ENCODE measurements at places on chromosomes 2 and 18.
A peak's percentile ranks its signal among the peaks of the same experiment; 100 is the strongest.

DNA sequence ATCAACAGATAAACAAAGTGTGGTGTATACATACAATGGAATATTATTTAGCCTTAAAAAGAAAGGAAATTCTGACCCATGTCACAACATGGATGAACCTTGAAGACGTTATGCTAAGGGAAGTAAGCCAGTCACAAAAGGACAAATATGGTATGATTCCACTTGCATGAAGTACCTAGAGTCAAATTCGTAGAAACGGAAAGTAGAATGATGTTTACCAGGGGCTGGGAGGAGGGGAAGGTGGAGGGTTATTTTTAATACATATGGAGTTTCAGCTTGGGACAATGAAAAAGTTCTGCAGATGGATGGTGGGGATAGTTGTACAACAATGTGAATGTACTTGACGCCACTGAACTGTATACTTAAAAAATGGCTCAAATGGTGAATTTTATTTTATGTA lies 3.3 kb upstream of the DES start:
- DNase-seq, result no peak

DNA sequence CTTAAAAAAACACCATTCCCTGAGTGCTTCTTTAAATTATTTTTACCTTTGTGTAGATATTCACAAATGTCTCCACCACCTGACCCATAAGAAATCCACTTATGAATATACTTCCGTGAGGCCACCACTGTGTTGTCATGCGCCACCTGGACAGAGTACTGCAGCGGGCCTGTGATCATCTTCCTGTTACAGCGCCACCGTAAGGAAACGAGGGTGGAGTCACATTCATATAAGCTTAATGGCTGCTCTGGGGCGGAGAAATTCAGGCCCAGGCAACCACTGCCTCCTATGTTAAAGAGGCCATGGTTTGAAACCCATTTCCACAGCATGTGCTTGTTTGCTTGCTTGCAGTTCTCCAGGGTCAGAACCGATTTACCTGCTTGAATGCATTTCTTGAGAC lies 17.7 kb downstream of the PLA2R1 start:
- DNase-seq, result no peak

- DNase-seq, result no peak
Measured at GRCh38 chr2:106185475-106186184, 8.5 kb downstream of the UXS1 start.

GRCh38 chr2:219072741-219073250 lies 12.1 kb upstream of the IHH start:
- DNase-seq, result no peak

- no peak for DNase-seq
Measured at GRCh38 chr2:29147963-29148362, 32.7 kb downstream of the CLIP4 start.

DNA sequence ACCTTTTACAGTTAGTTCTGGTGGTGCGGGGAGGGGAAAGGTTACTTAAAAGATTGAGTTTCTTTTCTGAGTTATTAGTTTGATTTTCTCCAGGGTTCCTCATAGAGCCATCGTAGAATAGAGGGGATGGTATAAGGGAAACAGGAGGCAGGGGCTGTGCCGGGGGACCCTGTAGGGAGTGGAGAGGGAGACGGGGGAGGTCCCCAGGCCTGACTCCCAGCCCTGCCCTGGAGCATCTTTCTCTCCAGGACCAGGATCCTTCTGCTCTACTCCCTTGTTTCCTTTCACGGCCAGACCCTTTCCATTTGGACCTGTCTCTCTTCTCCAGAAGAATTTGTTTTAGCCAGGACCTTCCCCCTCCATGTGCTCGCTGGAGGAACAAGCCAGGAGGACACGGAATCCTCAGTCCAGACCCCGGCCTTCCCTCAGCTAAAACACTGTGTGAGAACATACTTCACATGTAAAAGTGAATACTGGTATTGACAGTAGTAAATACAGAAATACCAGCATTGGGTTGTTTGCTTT lies 35.4 kb downstream of the DGKD start:
- DNase-seq, result no peak

- DNase-seq, result no peak
Measured at GRCh38 chr18:80169607-80170006, 60.5 kb downstream of the ADNP2 start.

DNA sequence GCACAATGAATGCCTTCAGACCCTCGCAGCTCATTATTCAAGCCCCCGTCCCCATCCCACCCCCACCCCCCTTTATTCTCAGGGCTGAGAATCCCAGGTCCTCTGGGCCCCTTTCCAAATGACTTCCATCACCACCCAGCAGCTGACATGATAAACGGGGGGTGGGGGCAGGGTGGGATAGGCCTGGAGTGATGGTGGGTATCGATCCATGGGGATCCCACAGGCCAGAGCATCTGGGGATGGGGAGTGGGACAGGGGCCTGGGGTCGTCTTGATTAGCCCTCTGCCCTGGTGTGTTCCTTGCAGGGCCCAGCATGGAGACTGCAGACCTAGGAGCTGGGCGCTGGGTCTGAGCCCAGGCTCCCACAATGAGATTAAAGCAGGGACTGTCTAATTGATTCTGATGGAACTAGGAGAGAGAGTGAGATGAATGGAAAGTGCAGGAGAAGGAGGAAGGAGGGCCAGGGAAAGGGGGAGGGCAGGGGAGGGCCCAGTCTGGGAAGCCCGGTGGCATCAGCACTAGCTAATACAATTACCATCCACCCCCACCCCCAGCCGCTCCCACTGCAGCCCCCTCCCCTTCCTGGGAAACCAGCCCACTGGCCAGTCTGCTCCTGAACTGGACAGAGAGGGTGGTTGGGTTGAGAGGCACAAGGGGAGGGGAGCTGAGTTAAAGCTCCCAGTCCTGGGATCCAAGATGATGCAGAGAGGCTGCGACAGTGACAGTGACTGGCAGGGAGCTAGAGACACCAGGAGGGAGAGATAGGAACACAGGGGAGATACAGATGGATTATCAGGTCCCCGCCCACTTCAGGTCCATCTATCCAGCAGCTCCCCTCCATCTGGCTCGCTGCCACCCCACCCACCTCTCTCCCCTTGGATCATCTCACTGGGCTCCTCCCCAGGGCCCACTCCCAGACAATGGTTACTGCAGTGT lies 13.1 kb upstream of the TNS1 start:
- no peak for DNase-seq

- DNase-seq, result no peak
Measured at GRCh38 chr2:204046145-204046544, 109.6 kb downstream of the ICOS start.

DNA sequence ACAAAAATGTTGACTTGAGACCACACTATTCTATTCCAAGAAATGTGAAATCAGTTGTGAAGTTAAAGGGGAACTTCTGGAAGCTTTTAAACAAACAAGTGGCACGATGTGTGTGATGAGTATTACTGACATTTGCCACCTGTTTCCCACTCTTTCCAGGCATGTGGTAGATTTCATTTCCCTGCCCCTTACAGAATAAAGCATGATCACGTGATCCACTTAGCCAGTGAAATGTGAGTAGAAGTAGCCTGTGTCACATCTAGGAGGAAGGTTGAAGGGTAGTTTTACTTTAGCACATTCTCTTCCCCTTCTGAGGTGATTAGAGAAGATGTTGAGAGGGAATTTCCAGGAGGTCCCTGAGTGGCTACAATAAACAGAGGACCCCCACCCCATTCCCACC lies 3.8 kb downstream of the COL4A4 start:
- DNase-seq, result no peak

DNA sequence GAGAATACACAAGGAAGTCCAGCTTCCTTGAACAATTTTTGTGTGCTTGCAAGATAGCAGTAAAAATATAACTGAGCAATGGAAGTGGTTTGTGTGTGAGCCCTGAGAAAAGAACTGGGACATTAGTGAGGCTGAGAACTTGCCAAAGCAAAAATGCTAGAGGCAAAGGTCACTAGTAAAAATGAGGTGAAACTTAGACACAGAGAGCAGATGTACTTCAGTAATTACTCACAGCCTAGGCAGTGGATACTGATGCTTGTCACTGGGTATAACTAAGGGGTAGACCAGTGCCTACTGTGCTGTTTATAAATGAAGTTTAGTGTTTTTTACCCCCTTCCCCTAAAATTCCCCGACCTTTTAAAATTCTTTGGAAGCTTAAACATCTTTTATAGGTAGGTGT lies 450.1 kb downstream of the LPIN1 start:
- DNase-seq, result no peak

DNA sequence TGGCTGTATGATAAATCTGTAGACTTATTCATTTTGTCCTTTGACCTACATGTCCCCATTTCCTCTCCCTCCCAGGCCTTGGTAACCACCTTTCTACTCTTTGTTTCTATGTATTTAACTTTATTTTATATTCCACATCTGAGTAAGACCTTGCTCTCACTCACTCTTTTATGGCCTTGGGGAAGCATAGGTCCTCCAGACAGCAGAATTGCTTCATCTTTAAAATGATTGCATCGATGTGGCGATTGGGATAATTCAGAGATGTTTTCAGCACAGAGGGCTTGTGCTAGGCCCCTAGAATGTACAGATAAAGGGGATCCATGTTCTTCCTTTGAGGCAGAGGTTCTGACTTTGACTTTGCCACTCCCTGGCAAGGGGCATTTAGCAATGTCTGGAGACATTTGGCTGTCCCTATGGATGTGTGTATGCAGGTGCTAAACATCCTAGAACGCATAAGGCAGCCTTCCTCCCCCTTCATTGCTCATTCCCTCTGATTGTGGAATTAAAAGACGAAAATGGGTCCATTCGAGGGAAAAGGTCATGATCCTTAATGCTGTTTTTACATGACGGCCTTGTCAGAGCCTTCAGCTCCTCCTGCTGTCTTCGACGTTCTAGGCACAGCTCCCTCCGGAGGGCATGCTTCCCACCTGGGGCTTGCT lies 1.2 kb upstream of the GPR39 start:
- no peak for DNase-seq

DNA sequence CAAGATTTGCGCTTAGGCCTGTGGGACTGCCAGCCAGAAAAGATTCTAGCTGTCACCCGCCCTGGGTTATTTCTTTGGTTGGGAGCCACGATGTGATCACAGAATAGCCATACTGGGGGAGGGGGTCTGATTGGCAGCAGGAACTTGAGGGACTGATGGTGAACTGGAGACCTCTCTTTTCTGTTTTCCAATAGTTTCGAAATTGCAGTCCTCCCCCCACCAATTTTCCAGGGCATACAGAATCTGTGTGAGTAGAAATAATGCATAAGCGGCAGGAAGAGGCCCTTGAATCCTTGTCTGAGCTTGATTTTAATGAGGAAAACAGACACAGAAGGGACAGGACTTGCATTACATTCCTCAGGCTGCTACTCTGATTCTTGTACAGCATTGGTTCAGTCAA lies 2.2 kb upstream of the POLR2D start:
- no peak for DNase-seq

DNA sequence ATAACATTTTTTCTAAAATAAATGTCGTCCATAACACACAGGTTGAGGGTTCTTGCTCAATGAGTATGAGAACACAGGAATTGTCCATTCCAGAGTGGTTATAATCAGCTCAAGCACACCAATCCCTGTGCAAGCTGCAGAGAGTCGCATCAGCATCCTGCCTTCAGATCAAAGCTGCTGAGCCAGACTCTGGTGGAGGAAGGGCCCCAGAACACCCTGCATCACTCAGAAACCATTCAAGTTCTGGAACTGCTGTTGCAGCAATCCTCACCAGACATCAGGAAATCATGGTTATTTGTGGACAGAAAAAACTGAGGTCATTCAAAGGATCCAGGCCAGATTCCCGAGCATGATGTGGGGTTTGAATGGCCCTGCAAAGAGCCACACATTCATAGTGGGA lies 44.5 kb downstream of the DNER start:
- DNase-seq, result no peak

DNA sequence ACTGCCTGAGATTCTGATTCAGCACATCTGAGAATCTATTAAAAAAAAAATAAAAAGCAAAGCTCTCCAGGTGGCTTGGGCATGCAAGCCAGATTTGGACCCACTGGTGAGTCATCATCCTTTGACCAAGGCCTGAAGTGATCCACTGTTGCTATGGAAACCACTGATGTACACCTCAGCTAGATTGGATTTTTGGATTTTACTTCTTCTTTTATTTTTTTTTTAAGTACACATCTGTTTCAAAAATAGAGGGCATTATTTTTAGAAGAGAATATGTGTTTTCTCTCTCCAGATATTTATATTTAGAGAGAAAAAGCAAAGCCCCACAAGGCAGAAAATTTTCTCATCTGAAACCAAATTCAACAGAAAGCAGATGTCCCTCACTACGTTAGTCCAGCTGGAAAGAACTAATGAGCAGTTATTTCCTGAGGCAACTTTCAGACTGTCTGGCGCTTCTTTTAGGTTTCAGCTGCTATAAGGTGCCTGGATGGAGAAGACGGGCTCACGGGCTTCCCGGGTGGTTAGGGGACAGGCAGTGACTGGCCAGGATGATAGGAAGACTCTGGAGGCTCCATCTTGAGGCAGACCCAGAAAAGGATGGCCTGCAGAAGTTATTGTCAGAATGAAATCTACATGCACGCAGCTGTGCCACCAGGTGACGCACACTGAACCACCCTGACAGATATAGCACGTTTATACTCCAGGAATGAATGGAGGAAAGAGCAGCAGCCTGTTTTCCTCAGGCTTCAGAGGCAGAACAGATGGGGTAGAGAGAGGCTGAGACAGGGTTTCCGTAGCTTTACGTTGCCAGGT lies 50.5 kb downstream of the MRPL35 start:
- peak; percentile 6 for DNase-seq

DNA sequence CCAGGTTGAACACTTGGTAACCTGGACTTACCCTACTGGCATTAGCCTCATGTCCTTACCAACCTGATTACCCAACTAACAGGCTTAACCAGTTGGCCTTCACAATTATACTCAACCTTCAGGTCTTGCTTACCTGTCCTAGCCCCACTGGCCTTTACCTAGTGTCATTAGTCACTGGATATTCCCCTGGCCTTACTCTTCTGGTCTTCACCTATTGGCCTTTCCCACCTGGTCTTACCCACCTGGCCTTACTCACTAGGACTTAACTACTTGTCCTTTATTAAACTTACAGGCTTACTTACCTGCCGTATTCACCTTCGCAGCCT lies 131.1 kb upstream of the ZSWIM2 start:
- no peak for DNase-seq

DNA sequence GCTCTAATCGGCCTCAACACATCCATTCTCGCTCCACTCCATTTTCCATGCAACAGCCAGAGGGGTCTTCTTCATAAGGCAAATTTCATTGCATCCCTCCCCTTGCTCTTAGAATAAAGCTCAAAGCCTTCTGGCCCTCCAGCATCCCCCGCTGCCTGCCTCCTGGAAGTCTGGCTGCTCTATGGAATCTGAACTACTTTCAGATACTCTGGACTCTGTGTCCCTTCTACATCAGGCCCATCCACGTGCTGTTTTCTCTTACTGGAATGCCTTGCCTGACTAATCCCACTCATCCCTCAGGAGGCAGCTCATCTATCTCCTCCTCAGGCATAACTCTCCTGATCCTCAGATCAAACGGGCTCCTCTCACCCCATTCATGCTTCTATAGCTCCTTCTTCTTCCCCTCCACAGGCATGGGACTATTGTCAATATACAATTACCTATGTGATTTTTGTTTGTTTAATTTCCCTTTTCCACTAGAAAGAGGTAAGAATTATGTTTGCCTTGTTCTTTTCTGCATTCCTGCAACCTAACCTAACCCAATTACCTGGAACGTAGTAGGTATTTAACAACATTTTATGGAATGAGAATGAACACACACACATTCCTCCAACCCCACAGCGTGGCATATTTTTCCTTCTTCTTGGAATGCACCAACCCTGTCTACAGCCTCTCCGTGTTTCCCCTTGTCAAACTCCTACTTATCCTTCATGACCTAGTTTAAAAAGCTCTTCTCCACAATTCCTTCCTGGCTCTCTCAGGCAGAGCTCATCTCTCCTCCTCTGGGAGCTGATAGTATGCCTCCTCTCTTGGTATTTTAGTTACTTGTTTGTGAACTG lies 49.5 kb downstream of the LBH start:
- DNase-seq, result no peak

- no peak for DNase-seq
Measured at GRCh38 chr2:47254464-47254863, 99.4 kb upstream of the STPG4 start.

Data from NCI-H1092 (cell line).